ENCODE measurements at places on chromosomes 5 and 9. TPM values are rescaled to one million over a fixed set of nuclear protein-coding genes. Genes with fewer than 3 reads are reported as not detected.

Gene CCDC192
- not detected for total RNA-seq

Gene C5orf63
- total RNA-seq, result 2.9 TPM

Gene TMEM141
- total RNA-seq, result 78.9 TPM

Gene PCBD2
- 11.9 TPM for total RNA-seq

Gene PCDHA1
- 0.29 TPM for total RNA-seq

Gene SLC25A2
- not detected for total RNA-seq

Gene PCDHGB5
- 2.4 TPM for total RNA-seq

Gene PCDHB15
- total RNA-seq, result 0.09 TPM

Gene AGXT2
- total RNA-seq, result not detected

Gene APBA1
- 0.16 TPM for total RNA-seq

Gene HK3
- 0.10 TPM for total RNA-seq

Gene FST
- total RNA-seq, result 1.7 TPM

Gene HEMGN
- total RNA-seq, result not detected

Gene CCNI2
- 0.07 TPM for total RNA-seq

Gene SOHLH1
- total RNA-seq, result 0.12 TPM

Gene INSL6
- total RNA-seq, result not detected

Gene TTC23L
- total RNA-seq, result 0.21 TPM

Gene ADAMTS12
- total RNA-seq, result 6.4 TPM

Gene NR6A1
- 1.8 TPM for total RNA-seq

Gene PTGER4
- total RNA-seq, result 5.5 TPM

Gene CARTPT
- not detected for total RNA-seq

Gene SAXO1
- not detected for total RNA-seq

Gene CAAP1
- total RNA-seq, result 18.1 TPM

Gene TSSK1B
- total RNA-seq, result not detected

Gene NCS1
- 48.9 TPM for total RNA-seq

Gene AHRR
- total RNA-seq, result 3.9 TPM

Gene BHMT
- total RNA-seq, result not detected

Gene ENTPD2
- 3.3 TPM for total RNA-seq

Gene PCDHB5
- total RNA-seq, result 1.6 TPM

Gene HEXB
- total RNA-seq, result 111 TPM

Gene RIGI
- 2.4 TPM for total RNA-seq

Gene LPCAT1
- 161 TPM for total RNA-seq

Gene KCNIP1
- total RNA-seq, result not detected

Gene F2RL1
- 262 TPM for total RNA-seq

Gene HTR1A
- not detected for total RNA-seq

Gene MLANA
- not detected for total RNA-seq

Gene TAF11L8
- total RNA-seq, result not detected

Gene MZB1
- total RNA-seq, result not detected

Gene PDCD1LG2
- 0.30 TPM for total RNA-seq

Gene IL33
- total RNA-seq, result 0.27 TPM

Gene CYLC2
- total RNA-seq, result not detected

Gene FAT2
- total RNA-seq, result 0.01 TPM

Gene UNC5A
- 0.39 TPM for total RNA-seq

Data from A549 treated with Hydrocortisone at 1 μM for 4 hours (cell line).